Stimulated activated naive CD8-positive, alpha-beta T cell treated with anti-CD3 and anti-CD28 coated beads, Interleukin-15, Interleukin-2, amounts not matched to agents 100 U/mL and 50 U/mL, for 24 hours (primary cell): ENCODE measurements at places on chromosomes 16 and 17.
A peak's percentile ranks its signal among the peaks of the same experiment; 100 is the strongest.

DNA sequence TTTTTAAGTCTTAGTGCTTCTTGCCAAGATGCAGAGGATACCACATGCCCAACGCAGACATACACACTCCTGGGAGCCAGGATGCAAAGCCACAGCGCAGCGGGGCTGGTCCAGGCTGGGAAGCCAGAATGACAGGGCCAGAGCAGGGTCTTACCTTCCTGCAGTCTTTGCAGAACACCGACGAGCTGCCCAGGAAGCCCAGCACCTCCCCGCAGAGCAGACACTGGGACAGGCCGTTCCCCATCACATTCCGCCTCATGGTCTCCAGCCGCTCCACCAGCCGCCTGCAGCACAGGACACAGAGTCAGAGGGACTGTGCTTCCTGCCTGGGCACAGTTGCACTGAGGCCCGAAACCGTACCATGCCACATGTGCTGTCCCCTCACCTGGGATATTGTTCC lies 33.3 kb downstream of the RPH3AL start:
- DNase-seq: no peak

DNA sequence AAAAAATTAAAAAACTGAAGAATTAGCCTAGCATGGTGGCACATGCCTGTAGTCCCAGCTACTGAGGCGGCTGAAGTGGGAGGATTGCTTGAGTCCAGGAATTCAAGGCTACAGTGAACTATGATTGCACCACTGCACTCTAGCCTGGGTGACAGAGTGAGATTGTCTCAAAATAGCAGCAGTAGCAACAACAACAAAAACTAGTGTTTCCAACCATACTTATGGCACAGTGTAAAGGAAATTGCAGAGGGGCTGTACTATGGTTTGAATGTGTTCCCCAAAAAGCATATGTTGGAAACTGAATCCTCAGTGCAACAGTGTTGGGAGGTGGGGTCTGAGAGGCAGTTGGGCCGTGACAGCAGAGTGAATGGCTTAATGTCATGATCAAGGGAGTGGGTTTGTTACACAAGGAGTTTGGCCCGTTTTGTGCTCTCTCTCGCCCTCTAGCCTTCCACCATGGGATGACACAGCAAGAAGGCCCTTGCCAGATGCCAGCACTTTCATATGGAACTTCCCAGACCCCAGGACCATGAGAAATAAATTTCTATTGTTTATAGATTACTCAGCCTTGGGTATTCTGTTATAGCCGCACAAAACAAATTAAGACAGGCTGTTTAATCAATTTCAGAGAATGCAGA lies 70.0 kb downstream of the PGS1 start:
- no peak for DNase-seq

DNA sequence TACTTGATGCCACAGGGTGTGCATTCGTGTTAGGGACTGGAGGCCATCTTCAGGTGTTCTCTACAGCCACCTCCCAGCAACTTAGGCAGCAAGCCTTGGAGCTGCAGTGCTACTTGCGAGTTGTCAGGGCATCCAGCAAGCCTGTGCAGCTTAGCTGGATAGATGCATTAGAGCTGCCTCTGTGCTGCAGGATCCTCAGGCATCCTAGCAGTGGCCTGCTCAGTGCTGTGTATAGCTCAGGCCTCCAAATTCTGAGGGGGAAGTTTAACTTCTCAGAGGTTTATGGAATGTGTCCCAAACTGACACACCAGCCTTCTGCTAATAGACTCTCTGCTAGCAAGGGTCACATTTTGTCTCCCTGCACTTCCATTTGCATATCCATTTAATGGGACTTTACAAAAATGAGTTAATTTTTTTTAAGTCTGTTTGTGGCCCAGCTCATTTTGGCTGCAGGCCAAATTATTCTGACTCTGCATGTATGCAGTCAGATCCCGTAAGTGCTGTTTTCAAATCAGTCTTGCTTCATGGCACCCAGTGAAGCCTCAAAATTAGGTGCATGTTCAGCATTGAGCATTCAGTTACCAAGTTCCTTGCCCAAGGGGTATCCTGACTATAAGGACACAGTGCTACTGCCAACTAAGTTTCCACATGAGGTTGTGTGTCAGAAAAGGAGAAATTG lies 6.8 kb downstream of the GABARAPL2 start:
- no peak for DNase-seq

GRCh38 chr17:74723891-74724290 lies 11.2 kb upstream of the CD300LF start:
- DNase-seq: no peak

DNA sequence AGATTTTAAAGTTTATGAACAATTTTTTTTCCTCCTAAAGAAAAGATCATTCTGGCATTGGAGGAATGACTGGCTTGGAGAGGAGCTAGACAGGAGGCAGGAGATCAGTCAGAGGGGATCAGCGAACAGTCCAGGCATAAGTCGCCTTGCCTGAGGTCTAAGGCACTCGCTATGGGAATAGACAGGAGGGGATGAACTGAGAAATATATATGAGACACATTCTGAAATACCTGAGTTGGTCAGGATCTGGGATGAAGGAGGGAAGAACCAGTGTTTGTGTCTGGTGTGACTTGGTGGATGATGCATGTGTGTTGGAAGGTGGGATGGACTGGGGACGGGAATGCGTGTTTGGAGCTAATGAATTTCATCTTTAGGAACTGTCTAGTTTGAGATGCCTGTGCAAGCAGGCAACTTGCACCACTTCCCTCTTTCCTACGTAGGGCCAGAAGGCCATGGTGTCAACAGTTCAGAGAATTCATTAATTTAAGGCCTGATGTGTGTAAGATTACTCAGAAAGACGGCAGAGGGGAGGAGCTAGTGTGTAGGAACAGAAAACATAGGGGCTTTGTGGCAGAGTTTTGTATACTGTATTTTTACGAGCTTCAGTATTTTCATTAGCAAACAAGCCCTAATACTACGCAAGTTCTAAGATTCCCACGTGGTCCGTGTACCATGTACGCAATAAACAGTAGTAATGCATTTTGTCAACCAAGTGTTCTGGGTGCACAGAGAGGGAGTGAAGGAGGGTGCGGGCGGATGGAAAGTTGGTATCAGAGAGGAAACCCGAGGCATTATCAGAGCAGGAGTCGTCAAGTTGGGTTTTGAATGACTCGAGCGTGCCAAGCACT lies 825 bp downstream of the HEATR6 start:
- DNase-seq: no peak

- DNase-seq: no peak
Observed at GRCh38 chr16:77674888-77675287, 47.4 kb upstream of the NUDT7 start.

GRCh38 chr16:67993207-67994039 lies 5.9 kb downstream of the DPEP2 start:
- peak; percentile 89 for DNase-seq

GRCh38 chr17:56832446-56832845 lies 1.3 kb downstream of the C17orf67 start:
- DNase-seq: no peak

DNA sequence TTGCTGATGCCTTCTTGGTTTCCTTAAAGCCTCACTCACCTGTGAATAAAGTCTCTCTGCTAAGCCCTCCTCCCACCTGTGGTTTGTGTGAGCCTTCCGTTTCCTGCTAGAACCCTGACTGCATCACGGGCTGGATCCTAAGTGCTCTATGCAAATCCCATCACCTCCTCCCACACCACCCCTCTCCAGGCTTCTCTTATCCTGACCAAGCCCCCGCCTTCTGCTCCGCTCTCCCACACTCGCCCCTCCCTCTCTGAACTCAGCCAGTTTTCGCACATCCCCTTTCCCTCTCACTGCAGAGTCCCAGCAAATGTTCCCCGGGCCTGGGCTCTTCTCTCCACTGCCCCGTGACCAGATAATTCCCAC lies 51.8 kb downstream of the PIMREG start:
- peak; percentile 14 for DNase-seq

DNA sequence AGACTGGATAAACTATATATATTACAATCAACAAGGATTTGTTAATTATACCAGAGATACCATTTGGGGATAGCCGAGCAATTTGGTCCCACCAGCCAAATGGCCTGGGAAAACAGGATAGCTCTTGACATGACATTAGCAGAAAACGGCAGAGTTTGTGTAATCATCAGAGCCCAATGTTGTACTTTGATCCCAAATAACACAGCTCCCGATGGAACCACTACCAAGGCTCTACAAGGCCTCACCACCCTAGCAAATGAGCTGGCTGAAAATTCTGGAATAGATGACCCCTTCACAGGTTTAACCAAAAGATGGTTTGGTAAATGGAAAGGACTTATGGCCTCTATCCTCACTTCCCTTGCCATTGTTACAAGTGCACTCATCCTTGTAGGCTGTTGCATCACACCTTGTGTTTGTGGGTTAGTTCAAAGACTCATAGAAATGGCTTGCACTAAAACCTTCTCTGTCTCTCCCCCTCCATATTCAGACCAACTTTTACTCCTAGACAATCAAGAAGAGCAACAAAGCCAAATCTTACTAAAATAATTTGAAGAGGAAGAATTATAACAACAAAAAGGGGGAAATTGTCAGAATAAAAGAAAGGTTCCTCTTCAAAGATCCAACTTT lies 9.5 kb downstream of the TXNL4B start:
- DNase-seq: no peak

- DNase-seq: no peak
Observed at GRCh38 chr17:75476752-75477489, 20.5 kb downstream of the TMEM94 start.

- no peak for DNase-seq
Observed at GRCh38 chr17:28319598-28319935, 567 bp downstream of the TMEM97 start.

DNA sequence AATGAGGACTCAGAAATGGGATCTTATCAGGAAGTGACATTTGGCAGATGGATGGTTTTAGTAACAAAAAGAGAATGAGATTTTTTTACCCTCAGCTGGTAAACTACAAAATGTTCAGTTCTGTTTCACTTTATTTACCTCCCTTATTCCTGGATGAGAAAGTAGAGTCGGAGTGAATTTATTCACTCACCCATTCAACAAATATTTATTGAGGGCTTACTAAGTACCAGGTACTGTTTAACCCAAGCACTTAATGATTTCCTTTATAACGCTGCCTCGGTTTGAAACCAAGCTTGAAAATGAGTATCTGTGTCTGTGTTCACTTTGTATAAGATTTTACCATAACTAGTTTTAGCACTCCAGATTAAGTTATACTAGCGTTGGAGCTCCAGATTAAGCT lies 38.1 kb downstream of the CDRT15 start:
- no peak for DNase-seq

DNA sequence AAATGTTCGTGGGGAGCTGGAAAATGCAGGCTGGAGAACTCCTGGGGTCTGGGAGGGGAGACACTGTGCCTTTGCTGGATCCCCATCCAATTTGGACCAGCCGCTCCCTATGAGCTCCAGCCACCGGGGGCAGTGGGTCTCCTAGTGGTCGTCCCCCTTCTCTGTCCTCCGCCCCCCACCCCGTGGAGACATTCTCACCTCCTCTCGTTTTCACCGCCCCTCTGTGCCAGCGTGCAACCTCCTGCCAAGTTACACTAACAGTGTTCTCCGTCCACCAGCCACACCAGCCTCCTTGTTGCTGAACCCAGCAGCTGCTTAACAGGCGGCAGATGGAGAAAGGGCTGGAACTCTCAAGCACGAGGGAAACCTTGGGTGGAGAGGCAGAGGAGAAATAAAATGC lies 67.4 kb upstream of the SOX9 start:
- no peak for DNase-seq

DNA sequence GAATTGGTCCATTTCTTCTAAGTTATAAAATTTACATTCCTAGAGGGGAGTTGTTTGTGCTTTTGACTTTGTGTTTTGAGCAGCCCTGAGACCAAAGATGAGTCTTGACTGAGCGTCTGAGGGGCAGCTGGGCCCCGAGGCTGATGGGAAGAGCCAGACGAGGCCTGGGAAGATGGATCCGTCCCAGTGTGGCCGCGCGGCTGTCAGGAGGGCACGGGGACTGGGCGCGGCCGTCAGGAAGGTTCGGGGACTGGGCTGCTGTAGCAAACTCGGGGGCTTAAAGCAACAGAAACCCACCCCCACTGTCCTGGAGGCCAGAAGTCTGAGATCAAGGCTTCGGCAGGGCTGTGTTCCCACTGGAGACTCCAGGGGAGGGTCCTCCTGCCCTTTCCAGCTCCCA lies 38.2 kb upstream of the GNG13 start:
- DNase-seq: no peak

DNA sequence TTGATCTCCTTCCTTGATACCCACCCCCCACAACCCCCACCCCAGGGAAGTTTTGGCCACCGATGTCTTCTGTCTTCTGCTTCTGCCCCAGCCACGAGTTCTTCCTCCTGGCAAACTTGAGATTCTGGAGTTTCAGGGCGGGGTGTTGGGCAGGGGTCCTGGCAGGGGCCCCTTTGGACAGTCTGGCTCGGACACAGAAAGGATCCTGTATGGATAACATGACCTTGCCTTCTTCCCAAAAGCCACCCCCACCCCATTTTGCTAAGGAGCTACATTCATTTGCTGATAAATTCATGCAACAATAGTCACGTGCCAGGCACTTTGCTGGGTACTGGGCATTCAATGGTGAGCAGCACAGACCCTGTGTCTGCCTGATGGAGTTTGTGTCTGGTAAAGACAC lies 5.9 kb upstream of the COL1A1 start:
- DNase-seq: no peak

GRCh38 chr16:8505327-8505991 lies 84.9 kb downstream of the TMEM114 start:
- no peak for DNase-seq

- no peak for DNase-seq
Observed at GRCh38 chr17:60355663-60356594, 36.0 kb downstream of the USP32 start.

DNA sequence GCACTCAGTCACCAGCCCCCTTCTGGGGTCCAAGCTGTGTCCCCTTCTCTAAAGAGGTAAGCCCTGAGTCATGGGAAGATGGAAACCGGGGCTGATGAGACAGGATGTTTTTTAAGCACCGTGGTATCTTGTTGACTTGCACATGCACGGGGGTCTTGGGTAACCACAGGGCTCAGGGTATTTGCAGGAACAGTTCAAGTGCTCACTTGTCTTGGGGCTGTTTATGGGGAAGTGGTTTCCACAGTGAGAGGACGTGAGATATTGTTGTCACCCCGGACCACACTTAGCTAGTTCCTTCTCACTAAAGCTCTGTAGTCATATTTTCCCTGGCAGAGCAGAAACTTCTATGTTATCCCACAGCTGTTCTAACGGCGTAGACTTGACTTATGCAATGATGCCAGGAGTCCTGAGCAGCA lies 7.7 kb downstream of the CCL3L1 start:
- DNase-seq: peak; percentile 61

GRCh38 chr17:67585077-67585602 lies 132.6 kb upstream of the NOL11 start:
- DNase-seq: no peak

- DNase-seq: no peak
Observed at GRCh38 chr16:30064729-30065101, 845 bp upstream of the ALDOA start.
